NCI-H146 (cell line): ENCODE measurements at places on chromosomes 2 and 18.

DNA sequence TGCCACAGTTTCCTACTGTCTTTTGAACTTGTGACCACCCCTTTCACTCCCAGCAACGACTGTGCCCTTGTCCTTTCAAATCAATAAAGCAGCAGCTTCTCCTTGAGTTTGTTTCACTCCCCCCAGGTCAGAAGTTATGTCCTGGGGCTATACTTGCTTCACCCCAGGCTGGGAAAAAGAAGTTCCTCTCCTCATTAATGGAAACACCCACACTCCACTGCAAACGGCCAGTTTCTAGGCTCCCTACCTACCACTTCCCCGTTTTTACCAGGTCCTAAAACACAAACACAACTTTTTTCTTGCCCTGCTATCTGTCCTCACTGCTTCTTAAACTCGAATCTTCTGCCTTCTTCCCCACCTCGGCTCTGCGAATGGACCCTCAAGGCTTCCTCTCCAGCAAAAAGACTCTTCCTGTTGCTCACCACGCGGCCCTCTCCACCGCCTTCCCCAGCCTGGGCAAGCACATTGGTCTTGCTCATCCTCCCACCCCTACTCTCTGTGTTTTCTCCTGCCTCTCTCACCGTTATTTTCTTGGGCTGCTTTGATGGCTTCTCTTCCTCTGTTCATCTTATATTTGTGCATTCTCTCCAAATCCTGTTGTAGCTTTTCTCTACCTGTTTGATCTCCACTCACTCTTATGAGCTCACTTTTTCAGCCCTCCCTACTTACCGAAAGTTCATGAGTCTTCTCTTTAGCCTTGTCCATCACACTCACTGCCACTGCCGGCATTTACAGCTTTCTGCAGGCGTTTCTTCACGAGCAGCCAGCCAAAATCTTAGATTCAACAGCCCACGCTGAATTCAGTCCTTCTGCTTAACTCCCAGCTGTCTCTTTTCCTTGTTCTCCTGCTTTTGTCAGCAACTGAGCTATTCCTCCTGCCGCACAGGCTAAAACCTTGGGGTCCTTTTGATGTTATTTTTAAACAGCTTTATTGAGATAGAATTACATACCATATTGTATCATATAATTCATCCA, 7.0 kb upstream of the SP5 start:
- DNase-seq: no peak

DNA sequence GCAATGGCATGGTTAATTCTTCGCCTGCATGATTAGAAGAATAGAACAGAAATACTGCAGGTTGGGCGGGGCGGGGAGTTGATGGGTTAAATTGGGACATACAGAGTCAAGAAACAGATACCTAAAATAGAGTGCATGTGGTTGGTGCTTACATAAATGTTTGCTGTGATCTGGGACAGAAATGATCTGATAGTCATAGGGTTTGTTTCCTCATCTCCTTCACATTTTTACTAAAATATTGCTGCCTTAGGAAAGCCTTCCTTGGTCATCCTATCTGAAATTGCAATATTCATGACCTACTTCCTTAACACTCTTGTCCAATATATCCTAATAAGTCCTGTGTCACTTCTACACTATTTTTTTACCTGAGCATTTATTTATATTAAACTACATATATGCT, 163.9 kb downstream of the TMEFF2 start:
- DNase-seq: no peak

- no peak for DNase-seq
These were observed 109.5 kb downstream of the CABYR start for GRCh38 chr18:24248359-24248758.

- no peak for DNase-seq
These were observed 483.2 kb downstream of the METTL4 start for GRCh38 chr18:2087877-2088673.

DNA sequence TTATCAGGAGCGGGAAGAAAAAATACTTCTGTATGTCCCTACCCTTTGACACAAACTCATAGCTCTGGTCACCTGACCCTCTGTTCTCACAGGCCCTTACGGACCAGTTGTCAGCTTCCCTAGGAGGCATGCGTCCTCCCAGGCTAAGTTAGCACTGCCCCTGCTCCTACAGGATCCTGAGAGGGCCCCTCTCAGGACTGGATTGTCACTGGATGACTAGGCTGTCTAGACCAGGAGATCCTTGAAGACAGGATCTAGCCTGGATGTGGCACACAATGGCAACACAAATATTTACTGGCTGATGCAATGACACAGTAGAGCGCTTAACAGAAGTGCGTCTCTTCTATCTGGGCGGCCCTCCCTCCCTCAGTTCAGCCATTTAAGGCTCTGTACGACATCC, 7.7 kb downstream of the FAM228A start:
- no peak for DNase-seq

DNA sequence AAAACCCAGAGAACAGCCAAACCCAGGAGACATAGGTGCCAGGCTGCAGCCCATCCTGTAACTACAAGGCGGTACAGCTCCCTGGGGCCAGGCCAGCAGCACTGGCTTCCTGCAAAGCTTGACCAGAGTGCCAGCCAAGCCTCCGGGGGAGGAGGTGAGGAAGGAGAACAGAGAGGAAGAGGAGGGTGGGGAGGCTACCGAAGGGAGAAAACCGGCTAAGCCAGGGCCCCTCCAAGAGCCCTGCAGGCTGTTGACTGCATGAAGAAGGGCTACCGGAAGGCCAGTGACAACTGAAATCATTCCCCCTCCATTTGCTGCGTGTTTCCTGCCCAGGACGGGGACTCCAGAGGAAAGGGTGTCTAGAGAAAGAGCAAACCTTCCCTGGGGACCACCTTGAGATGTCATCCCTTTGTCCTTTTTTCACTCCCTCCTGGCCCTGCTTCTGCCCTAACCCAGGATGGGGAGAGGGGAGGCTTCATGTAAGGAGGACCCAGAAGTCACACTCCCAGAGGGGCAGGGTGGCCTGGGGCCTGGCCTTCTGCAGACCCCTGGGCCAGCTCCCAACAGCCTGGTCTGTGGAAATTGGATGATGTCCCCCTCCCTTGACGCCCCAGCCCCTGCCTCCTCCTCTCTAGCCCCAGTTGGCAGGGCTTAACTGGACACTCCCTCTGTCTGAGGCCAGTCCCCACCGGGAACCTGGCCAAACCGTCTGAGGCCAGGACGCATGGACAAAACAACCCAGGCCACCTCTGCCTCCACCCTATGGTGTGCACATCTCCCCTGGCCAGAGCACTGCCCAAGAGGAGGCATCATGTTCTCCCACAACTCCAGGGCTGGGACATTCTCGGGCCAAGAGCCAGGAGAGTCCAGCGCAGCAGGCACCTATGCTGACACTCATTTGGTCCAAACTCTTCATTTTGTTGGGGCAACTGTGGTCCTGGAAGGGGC, 207.8 kb downstream of the CYP26B1 start:
- DNase-seq: no peak

DNA sequence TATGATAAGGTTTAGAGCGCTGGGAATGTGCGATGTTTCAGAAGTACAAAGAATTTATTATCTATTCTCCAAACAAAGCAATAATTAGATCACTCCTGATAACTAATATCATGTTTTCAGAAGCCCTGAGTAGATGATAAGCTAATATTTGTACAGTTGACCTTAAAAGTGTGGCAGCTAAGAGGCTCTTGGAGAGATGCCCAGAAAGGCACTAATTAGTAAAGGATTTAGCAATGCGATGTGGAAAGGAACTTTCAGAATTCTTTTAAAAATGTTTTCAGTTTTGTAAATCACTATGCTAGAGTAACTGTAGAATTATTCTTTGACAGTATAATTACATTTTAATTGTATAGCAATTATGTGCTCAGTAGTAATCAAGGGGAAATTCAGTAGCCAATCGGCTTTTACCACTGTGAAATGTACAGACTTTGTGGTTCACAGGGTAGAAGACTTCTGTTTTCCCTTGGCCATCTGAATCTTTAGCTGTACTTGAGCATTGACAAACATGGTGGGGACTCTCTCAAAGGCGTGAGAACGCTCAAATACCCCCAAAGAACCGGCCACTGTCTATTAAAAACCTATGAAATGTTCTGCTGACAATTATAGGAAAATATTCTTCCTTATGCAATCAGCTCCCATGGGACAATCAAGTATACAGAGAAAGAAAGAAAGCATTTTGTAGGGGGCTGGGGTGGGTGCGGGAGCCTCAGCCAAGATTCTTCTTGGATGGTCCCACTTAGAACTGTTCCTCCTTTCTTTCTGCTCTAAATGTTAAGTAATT, 262.8 kb upstream of the AGAP1 start:
- peak; percentile 20 for DNase-seq

DNA sequence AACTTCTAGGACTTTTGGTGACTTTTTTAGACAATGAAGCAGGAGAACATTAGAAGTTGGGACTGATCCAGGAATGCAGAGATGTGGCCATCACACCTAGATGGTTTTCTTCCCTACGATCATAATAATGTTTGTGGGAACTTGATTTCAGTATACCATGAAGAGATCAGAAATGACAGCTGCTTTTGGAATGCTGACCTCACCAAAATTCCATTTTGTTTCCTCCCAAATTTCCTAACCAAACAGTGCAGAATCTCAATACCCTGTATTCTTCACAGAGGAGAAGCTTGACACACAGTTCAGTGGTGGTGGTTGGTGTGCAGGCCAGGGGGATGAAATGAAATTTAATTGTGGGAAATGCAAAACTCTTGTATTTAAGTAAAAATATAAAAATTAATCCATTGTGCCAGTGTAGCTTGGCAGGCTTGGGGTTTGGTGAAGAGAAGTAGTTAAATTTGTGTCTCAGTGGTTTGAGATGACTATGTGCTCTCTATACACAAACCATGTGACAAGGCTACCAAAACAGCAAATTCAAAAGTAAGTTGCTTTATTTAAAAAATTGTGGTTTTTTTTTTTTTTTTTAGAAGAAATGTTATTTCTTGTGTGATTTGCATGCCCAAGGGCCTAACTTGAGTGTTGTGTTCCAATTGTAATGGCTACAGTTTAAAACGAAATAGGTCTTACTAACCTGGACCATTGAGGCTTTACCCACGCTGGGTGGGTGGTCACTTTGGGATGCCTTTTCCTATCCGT, 252.4 kb downstream of the LPIN1 start:
- no peak for DNase-seq

- no peak for DNase-seq
These were observed 52.6 kb downstream of the NCK2 start for GRCh38 chr2:105797298-105797819.

- DNase-seq: peak; percentile 4
These were observed 134.7 kb upstream of the DNAJC10 start for GRCh38 chr2:182581196-182581935.

DNA sequence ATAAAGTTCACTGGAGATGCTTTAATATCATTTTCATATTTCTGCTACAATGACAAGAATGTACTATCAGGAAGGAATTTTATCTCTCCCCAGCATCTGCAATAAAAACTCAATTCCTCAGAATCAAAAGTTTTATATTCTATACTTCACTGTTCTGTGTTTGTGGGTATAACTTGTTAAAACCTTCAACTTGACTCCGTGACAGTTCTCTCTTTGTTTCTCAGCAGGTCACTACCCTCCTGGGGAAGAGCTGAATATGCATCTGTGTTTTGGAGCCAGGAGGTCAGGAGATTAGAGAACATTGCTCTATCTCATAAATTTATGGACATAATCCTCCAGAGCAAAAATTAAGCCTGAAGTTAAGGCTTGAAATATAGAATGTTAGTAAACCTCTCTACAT, 411.4 kb downstream of the TRIB2 start:
- DNase-seq: no peak

DNA sequence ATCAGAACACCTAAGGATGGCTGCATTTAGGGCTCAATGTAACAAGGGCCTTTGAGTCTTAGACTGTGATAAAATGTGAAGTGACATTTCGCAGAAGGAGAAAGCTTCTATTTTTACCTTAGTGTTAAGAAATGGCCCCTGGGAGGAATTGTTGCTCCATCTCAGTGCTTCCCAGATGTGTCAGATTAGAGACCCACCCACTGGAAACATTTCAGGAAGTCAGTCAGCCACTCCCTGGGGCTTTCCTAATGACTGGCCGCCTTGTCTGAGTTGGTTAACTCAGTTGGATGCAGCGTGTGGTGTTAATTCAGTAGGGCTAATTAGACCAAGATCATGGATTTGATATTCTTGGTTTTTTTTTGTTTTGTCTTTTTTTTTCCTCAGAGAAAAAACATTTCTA, 355.9 kb downstream of the PIK3C3 start:
- DNase-seq: peak; percentile 21

- no peak for DNase-seq
These were observed 18.8 kb downstream of the NEMP2 start for GRCh38 chr2:190515687-190516086.

- no peak for DNase-seq
These were observed 221.8 kb downstream of the MREG start for GRCh38 chr2:215791481-215791937.

GRCh38 chr2:180559038-180559437, 421.4 kb upstream of the UBE2E3 start:
- no peak for DNase-seq

- no peak for DNase-seq
These were observed 18.9 kb downstream of the KIF5C start for GRCh38 chr2:148893906-148894305.

- peak; percentile 31 for DNase-seq
These were observed 30.7 kb upstream of the ACAA2 start for GRCh38 chr18:49843778-49844625.

DNA sequence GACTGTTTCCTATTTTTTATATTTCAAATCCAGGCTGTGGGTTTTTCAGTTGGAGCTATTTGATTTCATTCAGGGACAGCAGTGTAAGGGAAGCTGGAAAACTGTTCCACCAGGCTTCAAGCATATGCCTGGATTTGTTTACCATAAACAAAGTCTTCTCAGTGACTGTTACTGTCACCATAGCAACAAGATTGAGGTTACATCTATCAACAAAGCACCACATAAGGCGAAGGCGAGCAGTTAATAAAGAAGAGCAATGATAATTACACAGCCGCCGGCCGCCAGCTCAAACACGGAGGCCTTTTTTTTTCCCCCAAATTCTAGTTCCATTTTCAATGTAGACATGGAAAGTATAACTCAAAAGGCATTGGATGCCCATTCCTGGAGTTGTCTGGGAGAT, 553.7 kb upstream of the SYT4 start:
- DNase-seq: peak; percentile 34

DNA sequence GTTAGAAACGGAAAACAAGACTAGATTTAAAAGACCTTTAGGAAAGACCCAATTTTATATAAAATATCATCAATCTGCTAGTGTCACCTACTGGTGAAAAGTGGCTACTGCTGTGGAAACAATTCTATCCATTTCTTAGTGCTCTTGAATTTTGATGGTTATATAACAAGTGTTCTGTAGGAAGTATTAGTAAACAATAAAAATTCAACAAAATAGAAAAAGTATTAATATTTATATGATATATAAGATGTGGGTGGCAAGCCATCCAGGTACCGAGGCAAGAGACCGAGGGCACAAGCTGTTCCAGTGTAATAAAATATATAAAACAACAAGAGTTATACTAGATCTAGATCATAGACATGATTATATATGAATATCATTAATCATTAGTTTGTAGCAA, 6.2 kb upstream of the TMEM87B start:
- peak; percentile 32 for DNase-seq

DNA sequence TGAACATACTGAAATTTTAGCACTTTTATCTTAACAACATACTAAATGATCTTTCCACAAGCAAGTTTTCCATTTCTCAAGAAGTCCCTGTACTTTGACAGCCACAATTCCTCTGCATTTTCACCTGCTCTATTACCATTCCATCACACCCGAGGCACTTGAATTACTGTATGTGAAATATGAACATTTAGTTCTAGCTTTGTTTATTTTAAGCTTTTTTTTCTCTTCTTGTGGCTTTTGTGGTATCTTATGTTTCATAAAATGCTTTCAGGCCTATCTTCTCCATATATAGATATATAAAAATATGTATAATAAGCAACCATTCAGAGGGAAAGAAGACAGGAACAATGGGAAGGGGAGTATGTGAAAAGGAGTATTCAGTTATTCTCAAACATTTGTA, 693.9 kb downstream of the SATB2 start:
- no peak for DNase-seq
